ENCODE measurements at places on chromosomes 3 and 15.

- peak; percentile 51 for DNase-seq
Measured at GRCh38 chr15:52171386-52171785, 19.8 kb downstream of the GNB5 start.

DNA sequence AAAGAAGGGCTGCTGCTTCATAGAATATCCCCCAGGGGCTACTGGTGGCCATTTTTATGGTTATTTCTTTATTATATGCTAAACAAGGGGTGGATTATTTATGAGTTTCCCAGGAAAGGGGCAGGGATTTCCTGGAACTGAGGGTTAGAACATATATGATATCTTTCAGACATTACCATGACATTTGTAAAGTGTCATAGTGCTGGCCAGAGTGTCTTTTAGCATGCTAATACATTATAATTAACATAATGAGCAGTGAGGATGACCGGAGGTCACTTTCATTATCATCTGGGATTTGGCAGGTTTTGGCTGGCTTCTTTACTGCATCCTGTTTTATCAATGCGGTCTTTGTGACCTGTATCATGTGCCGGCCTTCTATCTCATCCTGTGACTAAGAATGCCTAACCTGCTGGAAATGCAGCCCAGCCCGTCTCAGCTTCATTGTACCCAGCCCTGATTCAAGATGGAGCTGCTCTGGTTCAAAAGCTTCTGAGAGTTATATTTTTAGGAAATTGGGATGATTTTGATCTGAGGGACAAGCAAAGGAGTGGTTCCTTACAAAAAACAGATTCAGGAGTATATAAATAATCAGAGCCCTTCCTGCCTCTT is 9.1 kb upstream of the ZBTB20 start:
- no peak for DNase-seq

GRCh38 chr15:98923579-98923978 is 84.0 kb downstream of the PGPEP1L start:
- no peak for DNase-seq

DNA sequence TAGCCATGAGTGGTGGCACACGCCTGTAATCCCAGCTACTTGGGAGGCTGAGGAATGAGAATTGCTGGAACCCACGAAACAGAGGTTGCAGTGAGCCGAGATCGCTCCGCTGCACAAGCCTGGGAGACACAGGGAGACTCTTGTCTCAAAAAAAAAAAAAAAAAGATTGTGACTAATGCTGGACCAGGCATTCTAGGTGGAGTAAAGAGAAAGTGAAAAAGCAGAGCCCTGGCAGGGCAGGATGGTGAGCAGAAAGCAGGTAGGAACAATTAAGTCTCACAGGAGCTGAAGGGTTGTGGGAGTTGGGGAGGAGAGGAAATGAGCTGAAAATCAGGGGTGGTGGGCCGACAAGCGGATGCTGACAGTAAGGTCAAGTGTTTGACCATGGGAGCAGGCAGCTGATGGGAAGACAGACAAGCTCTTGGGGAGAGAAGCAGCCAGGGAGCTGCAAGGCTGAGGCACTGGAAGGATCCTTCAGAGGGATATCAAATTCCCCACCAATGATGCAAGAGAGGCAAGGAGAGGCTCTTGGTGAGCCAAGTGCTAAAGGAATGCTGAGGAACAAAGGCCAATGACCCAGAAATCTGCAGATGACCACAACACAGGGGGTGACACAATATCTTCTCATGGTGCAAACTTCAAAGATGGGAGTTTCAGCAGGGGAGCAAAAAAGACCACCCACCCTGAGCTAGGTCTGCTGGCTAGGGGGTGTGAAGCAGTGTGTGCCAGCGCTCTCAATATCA is 251.1 kb downstream of the ULK4 start:
- no peak for DNase-seq

GRCh38 chr3:136858381-136858780 is 3.6 kb upstream of the NCK1 start:
- no peak for DNase-seq

GRCh38 chr15:48003441-48003840 is 117.3 kb upstream of the SLC24A5 start:
- no peak for DNase-seq

GRCh38 chr3:14852058-14852594 is 33.4 kb downstream of the FGD5 start:
- DNase-seq = no peak

- DNase-seq = no peak
Measured at GRCh38 chr3:147304756-147305155, 101.6 kb downstream of the ZIC4 start.

- DNase-seq = no peak
Measured at GRCh38 chr3:114816052-114816451, 331.0 kb downstream of the ZBTB20 start.

DNA sequence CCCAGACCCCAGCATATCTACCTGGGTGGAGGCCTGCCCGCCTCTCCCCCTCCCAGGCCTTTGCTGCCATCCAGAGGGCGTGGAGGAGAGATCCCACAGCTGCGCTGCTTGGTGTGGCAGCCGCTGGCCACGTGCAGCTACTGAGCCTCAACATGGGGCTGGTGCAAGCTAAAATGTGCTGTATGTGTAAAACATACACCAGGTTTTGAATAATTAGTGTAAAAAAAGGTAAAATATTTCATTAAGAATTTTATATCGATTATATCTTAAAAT is 95.8 kb downstream of the SEC22A start:
- no peak for DNase-seq

DNA sequence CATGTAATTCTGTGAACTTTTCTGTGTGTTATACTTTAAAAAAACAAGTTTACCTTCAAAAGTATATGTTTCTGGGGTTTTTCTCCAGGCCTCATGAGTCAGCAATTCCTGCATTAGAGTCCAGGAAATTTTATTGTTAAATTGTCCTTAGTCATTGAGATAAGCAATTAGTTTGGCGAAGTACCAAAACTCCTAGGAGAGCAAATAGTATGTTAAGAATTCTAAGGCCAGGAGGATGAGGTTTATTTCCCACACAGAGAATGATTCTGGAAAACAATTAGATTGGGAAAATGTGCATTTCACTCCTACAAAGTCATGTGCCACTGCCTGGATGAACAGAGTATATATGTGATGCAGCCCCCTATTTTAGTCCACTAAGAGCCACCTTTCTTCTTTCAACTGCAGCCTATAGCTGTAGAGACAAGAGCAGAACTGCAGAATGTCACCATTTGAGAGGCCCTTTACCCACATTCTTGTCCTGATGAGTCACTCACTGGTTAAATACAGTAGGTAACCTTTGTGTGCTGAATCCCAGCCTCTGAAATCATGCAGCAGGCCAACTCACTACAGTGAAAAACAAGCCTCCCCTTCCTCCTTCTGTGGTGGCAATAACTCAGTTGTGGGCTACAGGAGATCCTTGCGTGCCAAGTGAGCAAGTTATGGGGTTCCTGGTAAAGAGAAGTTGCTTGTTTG is 452.8 kb upstream of the THBS1 start:
- no peak for DNase-seq

DNA sequence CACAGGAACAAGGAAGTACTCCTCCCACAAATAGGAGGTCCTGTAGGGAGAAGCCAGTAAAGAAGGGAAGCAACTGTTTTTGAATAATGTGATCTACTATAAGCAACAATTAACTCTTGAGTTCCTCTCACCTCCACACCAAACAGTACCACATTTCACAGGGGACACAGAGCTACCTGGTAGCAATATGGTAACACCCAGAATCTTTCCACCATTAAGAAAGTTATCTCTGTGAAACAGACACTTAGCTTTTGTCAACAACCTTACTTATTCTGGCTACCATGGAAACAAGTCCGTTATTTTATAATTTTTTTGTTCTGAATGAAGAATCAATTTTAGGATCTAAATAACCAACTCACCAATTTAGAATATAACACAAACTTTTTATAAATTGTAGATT is 49.5 kb downstream of the TBL1XR1 start:
- no peak for DNase-seq

DNA sequence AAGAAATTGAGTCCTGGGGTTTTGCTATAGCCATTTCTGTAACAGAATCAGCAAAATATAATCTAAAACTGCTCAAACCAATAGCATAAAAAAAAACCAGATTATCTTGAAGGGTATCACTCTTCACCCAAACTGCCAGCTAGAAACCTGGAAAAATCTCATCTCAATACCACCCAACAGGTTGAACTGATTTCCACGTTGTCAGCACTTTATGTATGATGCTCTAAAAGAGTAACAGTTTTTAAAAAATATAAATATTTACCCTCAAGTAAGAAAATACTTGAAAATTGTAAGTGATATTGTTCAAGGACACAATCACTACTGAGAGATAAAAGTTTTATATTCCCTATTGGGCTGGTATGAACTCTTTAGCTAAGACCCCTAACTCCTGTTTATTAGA is 451.3 kb downstream of the EPHA3 start:
- DNase-seq = no peak

GRCh38 chr15:98398886-98399285 is 249.5 kb upstream of the IGF1R start:
- no peak for DNase-seq

- DNase-seq = no peak
Measured at GRCh38 chr15:62927196-62927595, 115.4 kb upstream of the TPM1 start.

DNA sequence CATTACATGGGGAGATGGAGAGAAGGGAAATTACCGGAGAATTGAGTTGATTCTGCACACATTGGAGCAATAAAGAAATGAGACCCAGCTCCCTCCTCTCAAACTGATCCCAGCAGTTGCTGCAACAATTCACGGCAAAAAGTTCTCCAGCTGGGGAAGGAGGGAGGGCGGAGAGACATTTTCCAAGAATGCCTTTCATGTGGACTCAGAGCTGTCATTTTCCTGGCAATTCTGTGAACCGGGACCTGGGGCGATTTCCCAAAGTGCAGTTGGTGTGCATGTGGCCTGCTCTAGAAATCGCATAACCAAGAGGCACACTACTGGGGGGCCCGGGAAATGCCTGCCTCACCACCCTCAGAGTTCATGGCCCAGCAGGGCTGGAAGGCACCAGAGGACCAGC is 48.7 kb upstream of the IREB2 start:
- no peak for DNase-seq

GRCh38 chr3:101017017-101017416 is 23.8 kb upstream of the ABI3BP start:
- DNase-seq = no peak

DNA sequence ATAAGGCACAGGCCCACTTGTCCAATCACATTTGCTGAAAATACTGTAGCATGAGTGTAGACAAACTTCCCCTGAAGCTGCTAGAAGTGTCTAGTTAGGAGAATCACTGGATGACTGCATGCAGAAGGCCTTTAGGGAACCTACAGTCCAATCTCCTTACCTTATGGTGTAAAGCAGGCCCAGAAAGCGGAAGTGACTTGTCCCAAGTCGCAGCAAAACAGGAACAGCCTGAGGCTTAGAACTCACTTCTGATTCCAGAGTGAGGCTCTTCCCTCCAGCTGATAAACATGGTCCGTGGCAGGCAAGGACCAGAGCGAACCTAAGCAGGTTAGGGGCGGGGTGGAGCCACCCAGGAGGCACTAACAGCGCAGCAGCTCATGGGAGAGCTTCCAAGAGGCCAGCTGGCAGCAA is 2.5 kb downstream of the GRAMD2A start:
- DNase-seq = no peak

- no peak for DNase-seq
Measured at GRCh38 chr3:181637456-181637855, 74.3 kb upstream of the SOX2 start.

- no peak for DNase-seq
Measured at GRCh38 chr15:99744142-99744541, 10.9 kb upstream of the LYSMD4 start.

DNA sequence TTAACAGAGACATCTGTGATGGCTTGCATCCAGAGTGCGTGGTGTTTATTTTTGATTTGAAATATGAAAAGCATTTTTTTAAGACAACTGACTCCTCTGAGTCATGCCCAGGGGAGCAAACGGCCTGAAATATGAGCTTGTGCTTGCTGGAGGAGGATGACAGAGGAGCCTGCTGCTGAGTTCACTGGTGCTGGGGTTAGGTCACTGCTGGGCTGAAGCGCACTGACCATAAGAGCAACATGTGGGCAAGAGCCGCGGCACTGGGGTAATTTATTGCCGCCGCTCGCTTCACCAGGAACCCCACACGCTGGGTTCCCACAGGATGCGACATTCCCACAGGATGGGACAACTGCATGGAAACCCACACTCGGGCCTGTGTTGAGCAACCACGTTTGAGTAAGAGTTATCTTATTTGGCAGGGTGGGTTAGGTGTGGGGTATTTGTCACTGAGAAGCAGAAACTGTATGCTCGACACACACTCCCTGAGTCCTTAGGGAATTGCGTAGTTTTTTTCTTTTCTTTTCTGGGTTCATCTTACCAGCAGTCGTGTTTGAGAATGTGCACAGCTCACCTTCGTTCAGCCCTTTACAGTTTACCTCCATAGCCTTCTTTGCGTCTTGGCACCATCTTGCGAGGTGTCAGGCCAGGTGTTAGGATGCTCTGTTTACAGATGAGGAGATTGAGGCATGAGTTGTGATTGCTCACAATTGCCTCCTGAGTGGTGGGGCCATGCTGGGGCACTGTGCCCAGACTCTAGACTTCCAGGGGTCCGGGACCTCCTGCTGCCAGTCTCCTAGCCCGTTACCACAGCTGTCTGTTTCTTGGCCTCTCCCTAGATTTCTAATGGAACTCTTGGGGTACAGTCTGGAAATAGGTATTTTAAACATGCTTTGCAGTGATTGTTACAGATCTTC is 60.4 kb downstream of the SMAD3 start:
- no peak for DNase-seq

- DNase-seq = no peak
Measured at GRCh38 chr3:162774613-162775100, 1278.0 kb downstream of the OTOL1 start.

DNA sequence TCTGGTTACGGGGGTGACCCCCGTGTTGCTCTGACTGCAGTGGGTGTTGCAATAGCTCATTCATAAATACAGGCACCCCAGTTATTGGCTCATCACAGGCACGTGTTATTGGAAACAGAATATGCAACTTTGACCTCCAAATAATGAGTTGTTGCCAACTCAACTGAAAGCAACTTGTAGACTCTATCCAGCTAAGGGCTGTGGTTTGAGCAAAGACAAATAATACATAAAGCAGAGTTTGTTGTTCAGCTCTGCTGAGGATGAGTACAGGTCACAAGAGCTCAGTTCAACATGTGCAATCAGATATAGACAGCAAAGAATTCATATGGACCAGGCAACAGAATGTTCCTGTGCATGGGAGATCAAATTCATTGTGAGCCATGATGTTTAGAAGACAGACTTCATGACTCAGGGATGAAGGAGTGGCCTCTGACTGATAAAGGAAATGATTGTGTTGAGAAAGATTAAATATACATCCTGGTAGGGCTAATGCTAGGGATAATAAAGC is 87.6 kb upstream of the LRIG1 start:
- no peak for DNase-seq

DNA sequence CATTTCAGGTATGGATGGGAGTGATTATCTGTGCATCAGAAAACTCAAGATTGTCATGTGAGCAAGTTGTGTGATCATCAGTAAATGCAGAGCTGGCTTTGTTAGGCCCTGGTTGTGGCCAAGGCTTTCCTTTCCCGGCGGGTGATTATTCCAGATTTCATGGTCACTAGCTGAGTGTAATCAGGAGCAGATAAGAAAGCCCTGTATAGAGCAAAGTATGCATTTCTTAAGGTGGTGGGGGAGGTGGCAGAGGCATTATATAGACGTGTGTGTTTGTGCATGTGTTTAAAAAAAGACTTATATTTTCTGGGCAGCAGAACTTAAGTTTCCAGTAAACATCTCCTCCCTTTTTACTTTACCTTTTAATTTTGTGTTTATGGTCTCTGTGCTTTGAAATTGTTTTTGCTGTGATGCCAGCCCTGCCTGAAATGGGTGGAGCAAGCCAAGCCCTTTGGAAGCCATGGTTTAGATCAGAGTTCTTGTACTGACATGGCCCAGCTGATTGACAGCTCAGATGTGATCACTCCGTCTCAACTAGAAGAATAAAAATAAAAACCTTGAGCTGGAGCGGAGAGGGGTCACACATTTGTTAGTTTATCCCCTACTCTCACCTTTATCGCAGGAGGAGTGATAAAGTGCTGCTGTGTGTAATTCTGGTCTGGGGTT is 22.2 kb downstream of the SMAD3 start:
- no peak for DNase-seq

All from cerebellar nuclear complex (tissue), 1 donor.